Stimulated activated CD8-positive, alpha-beta memory T cell treated with anti-CD3 and anti-CD28 coated beads, Interleukin-7, amount 100 ng/mL, for 4 hours (primary cell): ENCODE measurements at places on chromosomes 4 and X.

DNA sequence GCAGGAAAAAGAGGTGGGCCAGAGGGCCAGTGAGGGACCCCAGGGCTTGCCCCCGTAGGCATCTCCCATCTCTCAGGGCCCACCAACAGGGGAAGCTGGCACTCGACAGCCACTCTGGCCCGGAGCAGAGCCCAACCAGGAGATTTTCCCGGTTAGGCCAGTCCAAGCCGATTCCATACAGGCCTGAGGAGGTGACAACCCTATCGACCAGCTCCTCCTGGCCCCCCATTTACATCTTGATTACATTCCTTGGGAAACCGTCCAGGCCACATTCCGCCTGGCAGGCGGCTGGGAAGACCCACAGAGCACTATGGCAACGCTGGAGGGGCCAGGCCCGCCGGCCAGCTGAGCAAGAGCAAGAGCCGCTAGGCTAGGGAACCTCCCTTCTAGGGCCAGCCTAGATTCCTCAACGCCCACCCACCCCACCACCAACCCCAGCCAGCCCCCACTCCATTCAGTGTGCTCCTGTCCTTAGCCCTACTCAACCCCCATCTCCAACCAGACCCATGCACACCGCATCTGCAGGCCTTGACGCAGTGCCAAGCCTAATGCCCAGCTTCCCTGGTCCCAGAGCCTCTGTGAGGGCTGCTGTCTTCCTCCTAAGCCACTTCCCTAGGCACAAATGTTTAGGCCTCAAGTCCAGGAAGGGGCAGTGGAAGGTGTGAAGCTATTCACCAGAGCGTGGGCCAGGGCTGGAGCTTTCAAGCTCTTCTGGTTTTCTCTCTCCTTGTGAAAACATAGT, 161.2 kb downstream of the EFNB1 start:
- no peak for DNase-seq

DNA sequence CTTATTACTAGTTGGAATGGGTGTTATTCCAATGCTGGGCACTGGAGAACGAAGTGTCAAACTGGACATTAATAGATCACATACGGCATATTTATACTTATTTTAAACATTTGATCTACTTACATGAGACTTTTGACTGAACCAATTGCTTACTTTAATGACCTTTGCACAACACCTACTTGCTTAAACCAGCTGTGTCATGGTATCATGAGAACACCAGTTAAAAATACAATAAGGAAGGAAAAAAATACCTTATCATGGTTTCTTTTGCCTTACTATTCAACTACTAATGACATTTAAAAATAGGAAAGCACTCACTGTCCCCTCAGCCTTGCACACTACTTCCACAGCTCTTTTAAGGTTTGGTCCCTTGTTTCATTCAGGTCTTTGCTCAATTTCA, 146.9 kb downstream of the FAM13A start:
- DNase-seq = no peak

DNA sequence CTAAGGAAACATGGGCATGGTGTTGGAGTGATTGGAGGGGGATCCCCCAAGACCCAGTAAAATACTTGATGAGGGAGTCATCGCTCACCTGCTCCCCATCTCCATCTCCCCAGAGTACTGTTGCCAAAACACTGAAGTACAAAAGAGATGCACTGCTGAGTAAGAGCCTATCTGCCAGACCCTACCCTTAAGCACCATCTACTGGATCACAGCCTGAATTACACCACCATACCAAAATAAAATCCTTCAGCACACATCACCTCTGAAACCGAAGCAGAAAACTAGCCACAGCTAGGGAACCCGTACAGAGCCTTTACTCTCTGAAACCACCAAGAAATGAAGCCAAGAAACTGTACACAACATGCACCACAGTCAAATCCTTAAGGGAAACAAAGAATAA, 466.3 kb upstream of the ACTRT1 start:
- no peak for DNase-seq

DNA sequence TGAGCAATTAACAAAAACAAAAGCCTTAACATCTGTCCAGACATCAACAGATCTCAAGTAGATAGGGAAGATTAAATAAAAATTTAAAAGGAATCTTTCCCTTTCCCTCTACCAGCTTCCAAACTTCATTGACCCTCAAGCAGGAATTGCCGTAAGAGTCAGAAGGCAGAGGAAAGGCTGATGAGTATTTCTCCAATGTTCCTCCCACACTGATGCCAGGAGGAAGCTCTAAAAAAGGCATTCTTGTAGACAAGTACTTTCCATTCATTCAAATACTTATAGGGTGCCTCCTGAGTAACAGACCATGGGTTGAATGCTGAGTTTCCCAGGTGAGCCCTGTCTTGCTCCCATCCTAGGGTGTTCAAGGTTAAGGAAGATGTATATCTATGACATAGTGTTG, 151.6 kb upstream of the GPC4 start:
- no peak for DNase-seq

GRCh38 chr4:48891028-48891619, 15.4 kb downstream of the OCIAD2 start:
- DNase-seq = no peak

- DNase-seq = no peak
Observed at GRCh38 chr4:74056858-74057562, 18.5 kb upstream of the CXCL3 start.

- no peak for DNase-seq
Observed at GRCh38 chr4:46081248-46081647, 42.6 kb downstream of the GABRG1 start.

DNA sequence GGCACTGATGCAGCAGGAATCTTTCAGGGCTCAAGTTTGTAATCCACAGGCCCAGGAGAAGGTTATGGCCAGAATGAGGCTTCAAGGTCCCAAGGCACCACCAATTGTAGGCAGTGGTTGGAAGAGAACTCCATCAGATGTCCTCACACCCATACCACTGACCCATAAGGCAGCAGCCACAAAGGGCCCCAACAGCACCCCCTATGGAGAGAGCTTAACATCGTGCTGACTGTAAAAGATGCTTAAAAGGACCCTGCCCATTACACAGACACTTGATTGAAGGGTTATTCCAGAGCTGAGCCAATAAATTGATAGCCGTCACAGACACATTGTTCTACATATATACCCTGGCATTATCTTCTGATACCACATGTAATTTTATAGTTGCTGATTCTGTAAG, 113.7 kb downstream of the SOWAHB start:
- no peak for DNase-seq

DNA sequence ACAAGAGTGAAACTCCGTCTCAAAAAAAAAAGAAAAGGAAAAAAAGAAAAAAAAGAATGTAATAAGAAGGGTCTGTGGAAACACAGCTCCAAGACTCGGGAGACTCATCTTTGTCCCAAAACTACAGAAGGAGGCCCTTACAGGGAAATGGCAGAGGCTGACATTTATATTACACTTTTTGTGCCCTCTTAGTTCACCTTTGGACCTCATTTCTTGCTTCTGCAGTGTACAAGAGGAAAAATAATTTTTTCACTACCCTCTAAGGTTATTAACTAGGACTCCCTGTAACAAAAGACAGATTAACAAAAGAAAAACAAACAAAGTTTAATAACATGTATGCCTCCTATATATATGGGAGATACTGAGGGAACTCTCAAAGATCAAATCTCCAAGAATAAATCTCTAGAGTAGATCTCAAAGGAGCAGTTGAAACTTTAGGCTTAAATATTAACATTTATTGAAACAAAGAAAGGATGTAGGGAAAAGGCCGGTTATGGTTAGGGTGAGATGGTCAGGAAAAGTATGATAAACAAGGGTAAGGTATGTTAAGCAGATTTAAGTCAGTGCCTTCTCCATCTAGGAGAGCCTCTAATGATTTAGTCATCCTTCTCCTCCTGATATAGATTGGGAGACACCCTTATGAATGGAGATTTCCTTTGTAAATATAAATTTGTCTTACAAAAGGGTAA, 121.3 kb upstream of the JADE1 start:
- no peak for DNase-seq

DNA sequence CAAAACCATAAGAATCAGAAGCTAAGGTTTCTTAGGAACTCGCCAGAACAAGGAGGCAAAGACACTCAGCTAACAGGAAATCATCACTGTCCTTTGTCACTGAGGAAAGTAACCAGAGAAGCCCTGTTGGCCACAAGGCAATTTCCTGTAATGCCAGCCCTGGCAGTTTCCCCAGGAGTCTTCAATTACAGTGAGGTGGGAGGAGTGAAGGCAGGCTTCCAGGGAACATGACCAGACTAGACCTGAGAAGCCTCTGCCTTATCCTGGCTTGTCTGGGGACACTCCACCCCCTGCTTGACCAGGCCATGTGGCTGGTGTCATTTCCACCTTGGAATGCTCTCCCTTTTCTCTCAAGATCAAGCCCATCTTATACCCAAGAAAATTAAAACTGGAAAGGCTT, 125.3 kb downstream of the COL4A6 start:
- no peak for DNase-seq

- no peak for DNase-seq
Observed at GRCh38 chr4:123300222-123301039, 96.2 kb upstream of the SPRY1 start.

DNA sequence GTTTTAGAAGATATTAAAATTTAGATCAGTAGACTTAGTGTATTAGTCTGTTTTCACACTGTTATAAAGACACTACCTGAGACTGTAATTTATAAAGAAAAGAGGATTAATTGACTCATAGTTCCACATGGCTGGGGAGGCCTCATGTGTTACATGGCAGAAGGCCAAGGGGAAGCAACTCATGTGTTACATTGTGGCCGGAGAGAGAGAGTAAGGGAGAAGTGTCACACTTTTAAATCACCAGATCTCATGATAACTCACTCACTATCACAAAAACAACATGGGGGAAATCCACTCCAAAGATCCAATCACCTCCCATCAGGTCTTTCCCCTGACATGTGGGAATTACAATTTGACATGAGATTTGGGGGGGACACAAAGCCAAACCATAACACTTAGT, 1159.7 kb upstream of the PCDH7 start:
- DNase-seq = no peak

- no peak for DNase-seq
Observed at GRCh38 chrX:31440546-31440945, 368.7 kb upstream of the FTHL17 start.

DNA sequence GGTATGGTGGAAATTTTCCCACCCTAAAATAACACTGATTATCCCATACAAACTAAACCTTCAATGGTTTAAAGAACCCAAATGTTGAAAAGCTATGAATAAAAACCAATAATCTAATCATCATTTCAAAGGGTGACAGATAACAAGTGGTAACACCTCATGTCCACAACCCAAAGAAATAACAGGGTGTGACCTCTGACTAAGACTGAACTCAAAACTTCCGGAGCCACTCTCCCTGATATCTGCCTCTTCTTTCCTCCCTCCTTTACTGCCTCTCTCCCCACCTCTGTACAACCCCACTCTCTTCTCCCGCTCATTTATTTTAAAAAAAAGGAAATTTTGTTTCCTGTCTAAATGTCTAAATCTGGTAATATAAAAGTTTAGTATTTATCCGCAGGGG, 11.5 kb downstream of the FBXW7 start:
- no peak for DNase-seq

DNA sequence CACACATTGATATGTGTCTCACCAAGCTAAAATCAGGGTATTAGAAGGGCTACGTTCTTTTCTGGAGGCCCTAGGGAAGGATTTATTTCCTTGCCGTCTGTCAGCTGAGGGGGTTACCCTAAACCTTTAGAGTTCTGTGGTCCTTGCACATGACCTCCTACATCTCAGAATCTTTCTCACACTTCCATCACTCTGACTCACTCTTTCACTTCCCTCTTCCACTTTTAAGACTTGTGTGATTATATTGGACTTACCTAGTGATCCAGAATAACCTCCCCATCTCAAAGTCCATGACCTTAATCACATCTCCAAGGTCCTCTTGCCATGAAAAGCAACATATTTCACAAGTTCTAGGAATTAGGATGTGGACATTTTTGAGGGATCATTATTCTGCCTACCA, 53.6 kb upstream of the FUNDC1 start:
- DNase-seq = no peak

DNA sequence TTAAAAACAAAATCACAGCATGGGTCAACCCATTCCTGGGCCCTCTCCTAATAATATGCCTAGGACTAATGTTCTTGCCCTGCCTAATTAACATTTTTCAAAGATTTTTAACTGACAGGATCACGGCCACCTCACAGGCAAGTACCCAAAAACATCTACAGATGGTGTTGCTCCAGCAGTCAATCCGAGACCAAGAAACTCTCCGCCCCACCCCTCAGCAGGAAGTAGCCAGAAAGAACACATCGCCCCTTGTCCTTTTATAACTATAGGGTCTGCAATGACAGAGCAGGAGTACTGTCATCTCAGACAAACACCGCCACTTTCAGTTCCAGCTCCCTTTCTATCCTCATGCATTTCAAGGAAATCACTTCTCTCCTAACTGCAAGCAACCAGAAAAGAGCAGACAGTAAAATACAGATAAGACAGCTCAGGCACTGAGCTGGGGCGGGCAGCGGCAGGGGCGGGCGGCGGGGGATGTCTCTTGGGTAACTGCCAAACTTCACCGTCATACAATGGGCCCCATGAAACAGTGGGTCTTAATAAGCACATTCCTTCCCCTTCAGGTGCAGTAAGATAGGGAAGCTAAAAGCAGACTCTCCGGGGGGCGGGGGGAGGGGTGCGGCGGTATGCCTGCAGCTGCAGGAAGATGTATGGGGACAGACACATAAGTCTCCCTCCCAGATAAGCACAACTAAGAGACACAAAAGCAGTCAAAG, 67.4 kb downstream of the ZNF182 start:
- DNase-seq = no peak

- no peak for DNase-seq
Observed at GRCh38 chrX:64195862-64196261, 9.6 kb downstream of the AMER1 start.

- no peak for DNase-seq
Observed at GRCh38 chr4:154478547-154478946, 13.1 kb downstream of the DCHS2 start.

GRCh38 chr4:8589336-8589735, 3.2 kb upstream of the CPZ start:
- no peak for DNase-seq

DNA sequence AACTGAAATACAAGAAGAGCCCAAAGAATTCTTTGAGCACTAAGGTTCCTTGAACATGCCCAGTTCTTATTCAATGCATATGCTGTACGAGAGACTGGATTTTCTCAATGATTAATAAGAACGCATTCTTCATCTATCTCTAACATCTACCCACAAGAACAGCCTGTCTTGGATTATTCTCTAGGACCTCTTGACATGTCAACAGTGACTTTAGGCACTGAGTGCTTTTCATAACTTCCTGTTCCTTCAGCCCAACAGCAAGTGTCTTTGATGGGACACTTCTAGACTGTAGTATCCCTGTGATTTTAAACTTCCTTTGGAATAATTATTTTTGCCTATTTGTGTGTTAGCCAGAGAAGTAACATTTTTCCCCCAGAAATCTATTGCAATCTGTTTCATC, 69.3 kb downstream of the OPHN1 start:
- DNase-seq = no peak
